BE2C (cell line): ENCODE measurements at places on chromosomes 1 and 21.

GRCh38 chr21:36120304-36120888 is 14.5 kb upstream of the CBR3 start:
- no peak for DNase-seq

- no peak for DNase-seq
Observed at GRCh38 chr1:226761322-226761721, 22.2 kb upstream of the ITPKB start.

DNA sequence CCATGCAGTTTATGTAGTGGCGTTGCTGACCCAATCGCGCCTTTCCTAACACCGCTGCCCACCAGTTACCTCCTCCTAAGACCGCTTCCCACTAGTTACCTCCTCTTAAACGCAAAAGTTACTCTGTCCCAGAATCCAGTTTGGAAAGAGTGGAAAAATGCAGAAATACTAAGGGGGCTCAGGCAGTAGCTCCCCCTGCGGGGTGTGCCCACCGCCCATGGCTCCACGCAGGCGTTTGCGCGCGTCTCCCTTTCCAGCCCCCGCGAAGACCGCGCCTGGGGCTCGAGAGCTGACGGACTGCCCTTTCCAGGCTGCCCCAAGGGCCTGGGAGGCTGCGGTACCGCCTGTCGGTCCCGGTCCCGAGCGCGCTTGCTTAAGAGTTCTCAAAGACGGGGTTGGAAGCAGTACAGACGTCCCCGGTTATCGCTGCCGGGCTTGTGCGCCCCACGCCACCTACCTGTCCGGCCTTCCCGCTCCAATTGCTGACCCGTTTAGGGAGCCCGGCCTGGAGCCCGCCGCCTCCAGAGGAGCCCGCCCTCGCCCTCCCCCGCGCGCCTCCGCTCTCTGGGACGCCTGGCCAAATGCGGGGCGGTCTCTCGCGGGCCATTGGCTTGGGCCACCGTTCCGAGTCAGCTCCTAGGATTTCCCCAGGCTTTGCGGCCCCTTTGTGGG is 414.1 kb upstream of the ESRRG start:
- DNase-seq: no peak

DNA sequence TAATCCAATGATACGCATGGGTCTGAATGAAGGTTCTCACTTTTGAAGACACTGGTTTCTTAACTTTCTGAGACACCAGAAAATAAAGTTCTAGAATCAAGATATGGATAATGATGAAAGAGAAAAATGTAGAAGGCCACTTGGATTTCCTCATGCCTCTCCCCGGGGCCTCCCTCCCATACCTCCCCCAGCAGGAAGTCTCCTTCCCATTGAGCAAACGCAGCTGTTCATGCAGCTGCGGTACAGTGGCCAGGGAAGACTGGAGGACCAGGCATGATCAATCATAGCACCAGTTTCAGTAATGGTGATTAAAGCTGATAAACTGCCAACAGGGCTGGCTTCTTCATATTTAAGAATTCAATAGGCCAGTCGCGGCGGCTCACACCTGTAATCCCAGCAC is 10.9 kb upstream of the UBR4 start:
- no peak for DNase-seq

DNA sequence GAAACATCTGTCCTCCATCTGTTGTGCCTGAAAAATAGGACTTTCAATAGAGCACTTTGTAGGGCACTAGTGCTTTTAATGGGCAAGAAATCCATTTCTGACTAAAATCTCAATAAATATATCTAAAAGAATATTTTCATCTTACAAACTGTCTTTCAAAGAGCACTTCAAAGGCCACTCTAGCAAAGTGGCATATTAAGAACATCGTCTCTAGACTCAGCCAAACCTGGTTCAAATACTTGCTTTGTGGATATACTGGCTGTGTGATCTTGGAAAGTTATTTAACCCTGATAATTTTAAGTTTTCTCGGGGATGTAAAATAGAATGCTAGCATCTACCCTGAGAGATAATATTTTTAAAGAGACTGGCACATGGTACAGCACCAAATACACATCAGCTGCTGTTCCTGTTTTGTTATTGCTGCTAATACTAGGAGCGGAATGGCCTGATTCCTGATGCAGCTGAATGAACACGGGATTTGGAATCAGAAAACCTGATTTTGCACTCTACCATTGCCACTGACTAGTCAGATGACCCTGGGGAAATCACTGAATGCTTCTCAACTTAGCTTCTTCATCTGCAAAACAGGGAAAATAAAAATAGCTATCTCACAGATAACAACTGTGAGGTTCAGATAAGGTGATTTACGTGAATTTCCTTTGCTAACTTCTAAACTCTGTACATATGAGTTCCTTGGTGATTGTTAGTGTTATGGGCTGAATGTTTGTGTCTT is 25.2 kb upstream of the LRRC8C start:
- DNase-seq: no peak

- peak; percentile 30 for DNase-seq
Observed at GRCh38 chr1:241627453-241628259, 12.5 kb downstream of the CHML start.

GRCh38 chr1:10776190-10776905 is 20.1 kb downstream of the CASZ1 start:
- DNase-seq: no peak

GRCh38 chr1:14996133-14997050 is 157.2 kb upstream of the TMEM51 start:
- DNase-seq: no peak

DNA sequence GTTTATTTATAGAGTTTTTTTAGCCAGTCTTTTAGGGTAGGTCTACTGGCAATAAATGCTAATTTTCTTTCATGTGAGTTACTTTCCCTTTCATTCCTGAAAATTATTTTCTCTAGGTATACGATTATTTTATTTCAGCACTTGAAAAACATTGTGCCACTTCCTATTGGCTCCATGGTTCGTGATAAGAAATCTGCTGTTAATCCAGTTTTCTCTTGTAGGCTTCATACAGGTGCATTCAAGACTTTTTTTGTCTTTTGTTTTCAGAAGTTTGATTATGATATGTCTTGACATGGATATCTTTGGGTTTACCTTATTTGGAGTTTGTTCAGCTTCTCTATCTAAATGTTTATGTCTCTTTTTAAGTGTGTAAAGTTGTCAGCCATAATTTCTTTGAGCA is 148.3 kb downstream of the HS2ST1 start:
- no peak for DNase-seq

GRCh38 chr1:39645411-39646043 is 6.1 kb upstream of the HEYL start:
- DNase-seq: no peak

GRCh38 chr1:17540255-17541001 is 930 bp downstream of the ARHGEF10L start:
- DNase-seq: no peak

- no peak for DNase-seq
Observed at GRCh38 chr1:59742526-59742925, 72.2 kb upstream of the HOOK1 start.

DNA sequence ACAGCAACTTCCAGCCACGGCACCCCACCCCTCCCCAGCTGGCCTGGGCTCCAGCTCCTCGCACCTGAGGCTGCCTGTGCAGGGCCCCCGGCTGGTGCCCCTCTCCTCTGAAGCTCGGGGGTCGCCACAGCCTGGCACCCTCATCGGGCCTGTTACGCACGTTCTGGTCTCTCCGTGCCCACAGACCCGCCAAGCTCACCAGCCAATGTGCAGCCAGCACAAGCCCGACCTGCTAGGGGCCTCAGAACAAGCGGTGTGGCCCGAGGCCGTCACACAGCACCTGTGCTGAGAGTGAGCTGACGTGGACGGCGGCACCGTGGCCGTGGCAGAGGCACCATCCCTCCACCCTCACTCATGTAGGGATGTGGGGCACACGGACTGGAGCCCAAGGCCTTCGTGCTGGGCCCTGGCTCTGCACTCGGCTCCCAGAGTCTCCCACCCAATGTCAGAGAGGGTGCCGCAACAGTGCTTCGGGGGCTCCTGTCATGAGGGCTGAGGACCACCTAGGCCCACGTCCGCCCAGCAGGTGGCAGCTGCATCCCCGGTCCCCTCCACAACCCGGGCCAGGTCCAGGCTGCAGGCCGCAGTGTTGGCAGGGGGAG is 4.4 kb upstream of the SAMD11 start:
- DNase-seq: peak; percentile 27

DNA sequence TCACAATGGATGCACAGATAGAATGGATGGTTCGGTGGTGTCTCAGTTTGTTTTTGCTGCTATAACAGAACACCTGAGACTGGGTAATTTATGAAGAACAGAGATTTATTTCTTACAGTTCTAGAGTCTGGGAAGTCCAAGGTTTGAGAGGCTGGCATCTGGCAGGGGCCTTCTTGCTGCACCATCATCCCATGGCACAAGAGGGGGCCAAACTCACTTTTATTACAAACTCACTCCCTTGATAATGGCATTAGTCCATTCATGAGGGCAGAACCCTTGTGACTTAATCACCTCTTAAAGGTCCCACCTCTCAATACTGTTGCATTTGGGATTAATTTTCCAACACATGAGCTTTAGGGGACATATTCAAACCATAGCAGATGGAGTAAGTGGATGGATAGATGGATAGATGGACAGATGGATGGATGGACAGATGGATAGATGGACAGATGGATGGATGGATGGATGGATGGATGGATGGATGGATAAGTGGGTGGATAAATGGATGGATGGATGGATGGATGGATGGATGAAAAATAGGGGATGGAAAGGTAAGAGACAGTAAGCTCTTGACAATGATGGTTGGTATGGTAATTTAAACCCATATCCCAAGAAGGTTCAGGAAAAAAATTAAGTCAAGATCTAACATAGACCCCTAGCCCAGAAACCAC is 16.5 kb downstream of the CAMK2N1 start:
- DNase-seq: no peak

DNA sequence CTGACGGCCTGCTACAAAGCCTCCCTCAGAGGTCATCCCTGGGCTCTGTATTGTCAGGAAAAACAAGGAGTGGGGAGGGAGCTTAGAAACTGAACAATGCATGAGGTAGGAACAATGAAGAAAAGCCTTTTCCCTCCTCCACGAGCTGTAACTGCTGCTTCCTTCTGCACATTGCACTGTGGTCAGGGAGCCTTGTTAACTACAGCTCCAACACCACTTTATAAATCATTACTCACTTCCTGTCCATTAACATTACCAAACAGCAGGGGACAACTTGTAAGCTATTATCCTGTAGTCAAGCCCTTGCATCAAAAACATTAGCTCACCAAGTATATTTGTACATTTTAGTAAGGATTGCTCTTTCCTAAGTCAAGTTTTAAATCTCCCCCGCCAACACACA is 336.0 kb upstream of the NR5A2 start:
- DNase-seq: no peak

DNA sequence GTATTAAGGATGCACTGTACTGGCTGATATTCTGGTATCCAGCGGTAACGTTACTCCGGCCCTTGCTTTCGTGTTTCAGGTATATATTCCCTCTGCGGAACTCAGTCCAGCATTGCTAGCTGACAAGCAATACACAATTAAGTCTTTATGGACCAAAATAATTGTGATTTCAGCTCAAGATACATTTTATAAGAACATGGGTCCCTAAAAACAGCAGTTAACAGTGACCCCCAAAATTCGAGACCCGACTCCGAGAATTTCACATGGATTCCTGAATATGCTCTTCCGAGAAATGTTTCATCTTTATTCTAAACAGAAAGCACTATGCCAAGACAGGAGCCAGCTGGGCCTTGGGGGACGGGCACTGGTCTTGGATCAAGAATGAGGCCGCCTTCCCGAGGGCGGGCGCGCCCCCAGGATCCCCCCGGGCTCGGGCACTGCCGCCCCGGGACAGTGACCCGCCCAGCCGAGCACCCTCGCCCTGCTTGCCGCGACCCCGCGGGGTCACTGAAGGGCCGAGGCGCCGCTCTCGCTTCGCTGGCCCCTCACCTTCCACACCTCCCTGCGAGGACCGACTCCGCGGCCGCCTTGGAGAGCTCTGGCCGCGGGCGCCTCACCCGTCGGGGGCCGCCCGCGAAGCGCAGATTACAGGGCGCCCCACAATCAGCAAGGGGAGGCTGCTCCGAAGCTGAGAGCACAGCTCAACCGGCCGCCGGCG is 610 bp downstream of the SCYL3 start:
- DNase-seq: no peak

GRCh38 chr1:229004066-229004833 is 266.7 kb upstream of the RAB4A start:
- no peak for DNase-seq

DNA sequence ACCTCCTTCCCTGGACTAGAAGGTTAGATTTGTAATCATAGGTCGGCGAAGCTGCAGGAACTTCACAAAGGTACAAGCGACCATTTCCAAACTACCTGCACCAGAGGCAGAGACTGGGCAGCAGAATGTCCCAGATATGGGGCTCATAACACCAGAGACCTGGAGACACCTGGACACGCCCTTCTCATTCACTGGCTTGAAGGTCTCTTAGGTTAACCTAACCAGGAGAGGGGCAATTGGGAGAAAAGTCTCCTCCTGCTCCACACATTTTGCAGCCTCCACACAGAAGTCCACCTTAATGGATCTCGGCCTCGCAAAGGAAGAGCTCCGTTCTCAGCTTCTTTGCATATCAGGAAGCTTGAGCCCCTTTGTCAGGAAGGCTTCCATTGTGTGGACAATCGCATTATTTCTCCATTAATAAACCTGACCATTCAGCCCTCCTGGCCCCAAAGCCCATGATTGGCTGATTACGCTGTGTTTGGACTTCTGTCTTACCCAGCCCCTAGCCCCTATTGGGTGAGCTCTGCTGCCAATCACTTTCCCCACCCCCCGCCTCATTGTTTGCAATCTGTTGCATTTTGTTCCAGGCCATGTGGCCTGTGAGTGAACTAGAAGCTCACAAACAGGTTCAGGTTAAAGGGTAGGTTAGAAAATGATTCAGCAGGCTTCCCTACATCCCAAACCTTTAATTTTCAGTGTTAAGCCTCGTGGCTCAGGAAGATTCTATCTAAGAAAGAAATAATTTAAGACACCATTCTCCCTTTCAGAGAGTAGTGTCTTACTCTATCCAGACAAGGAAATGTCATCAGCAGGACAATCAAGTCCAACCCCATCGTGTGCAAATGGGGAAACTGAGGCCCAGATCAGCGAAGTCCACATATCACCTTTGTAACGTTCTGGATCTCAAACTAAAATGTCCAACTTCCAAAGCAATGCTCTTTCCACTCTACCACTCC is 2.8 kb downstream of the MYCL start:
- DNase-seq: peak; percentile 72

DNA sequence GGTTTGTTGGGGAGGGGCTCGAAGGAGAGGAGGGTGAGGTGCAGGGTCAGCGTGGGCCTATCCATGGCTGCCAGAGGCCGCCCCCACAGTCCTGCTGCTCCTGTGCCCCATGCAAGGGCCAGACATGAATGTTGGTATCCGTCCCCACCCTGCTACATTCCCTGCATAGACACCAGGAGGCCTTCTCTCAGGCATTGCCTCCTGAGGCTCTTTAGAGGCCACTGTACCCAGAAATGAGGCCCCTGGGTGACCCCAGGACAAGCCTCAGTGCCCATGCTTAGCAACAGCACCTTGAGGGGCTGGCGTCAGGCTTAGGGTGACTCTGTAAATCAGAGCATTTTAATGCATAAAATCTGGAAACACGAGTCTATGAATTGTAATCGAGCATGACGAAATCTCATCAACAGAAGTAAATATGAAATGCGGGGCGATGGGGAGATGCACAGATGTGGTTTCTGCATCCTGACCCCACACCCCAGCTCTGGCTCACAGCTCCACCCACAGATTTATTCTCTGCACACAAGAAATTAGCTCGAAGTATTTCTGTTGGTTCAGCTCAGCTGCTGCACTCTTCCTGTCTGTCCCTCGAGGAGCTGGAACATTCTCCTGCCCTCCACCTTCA is 124.0 kb upstream of the CSF3R start:
- DNase-seq: no peak

GRCh38 chr1:19809044-19809750 is 5.9 kb downstream of the RNF186 start:
- DNase-seq: no peak

GRCh38 chr1:176379626-176380339 is 83.2 kb upstream of the PAPPA2 start:
- DNase-seq: no peak
